Left forelimb (tissue), 1 donor: ENCODE measurements at places on chromosomes 7 and 10.

DNA sequence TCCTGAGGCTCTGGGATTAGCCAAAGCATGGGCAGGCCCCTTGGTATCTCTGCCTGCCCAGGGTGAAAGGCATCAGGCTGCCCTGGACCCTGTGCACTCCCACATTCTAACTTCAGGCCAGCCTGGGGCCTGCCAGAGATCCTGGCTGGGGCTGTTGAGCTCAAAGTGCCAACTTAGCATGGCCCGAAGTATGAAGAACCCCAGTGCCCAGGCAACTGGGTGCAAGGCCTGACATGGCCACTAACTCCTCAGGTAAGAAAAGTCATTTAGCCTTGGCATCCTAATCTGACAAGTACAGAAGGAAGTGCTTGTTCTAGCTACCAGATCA lies 43.2 kb downstream of the FAM53B start:
- no peak for DNase-seq

DNA sequence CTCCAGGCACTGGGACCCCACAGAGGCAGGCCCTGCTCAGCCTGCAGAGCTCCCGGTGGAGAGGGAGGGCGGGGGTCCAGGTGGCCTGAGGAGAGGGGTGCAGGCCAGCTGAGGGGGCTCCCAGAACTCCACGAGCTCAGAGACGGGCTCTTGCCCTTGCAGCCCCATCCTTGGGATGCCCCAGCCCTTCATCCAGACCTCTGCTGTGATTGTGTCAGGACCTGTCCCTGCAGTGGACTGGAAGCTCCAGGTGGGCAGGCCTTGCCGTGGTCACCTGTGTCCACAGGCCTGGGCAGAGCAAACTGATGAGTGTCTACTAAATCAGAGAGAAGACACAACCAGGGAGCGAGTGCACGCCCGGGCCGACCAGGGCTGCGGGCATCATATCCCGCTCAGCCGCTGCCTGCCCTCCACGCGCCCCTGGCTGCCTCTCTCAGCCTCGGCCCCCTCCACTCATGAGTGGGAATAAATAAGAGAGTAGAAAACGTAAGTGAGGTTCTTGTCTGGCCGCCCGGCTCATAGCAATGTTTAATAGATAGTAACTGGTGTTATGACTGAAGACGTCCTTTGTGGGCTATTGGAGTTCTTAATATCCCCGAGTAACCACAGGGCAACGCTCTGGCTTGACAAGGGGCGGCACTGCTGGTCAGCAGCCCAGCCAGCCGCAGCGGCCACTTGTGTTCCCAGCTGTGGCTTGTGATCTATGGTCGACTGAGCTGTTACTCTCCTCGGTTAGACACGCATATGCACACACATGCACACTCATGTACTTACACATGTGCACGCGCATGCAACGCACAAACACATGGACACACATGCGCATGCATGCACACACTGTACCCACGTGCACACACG lies 105.6 kb downstream of the LHPP start:
- no peak for DNase-seq

- DNase-seq = no peak
These were observed 20.8 kb upstream of the NMT2 start for GRCh38 chr10:15189133-15189885.

GRCh38 chr7:142615508-142615907 lies 133.8 kb upstream of the PRSS1 start:
- DNase-seq = no peak

DNA sequence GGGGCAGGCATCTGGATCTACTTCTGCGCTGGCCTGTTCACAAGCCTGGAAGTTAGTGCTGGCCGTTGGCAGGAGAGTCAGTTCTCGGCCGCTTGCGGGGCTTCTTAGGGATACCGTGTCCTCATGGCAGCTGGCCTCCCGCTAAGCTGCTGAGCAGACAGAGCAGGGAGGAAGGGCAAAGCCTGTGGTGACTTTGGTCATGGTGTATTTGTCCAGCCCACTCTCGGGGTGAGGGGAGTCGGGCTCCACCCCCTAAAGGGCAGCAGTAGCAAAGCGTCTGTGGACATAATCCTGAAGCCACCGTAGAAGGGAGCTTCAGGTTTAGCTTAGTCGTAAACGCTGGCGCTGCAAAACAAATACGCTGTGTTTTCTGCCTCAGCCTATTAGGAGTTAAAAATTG lies 12.2 kb downstream of the UBE3C start:
- no peak for DNase-seq

GRCh38 chr7:894164-894867 lies 18.0 kb downstream of the GET4 start:
- DNase-seq = no peak
